ENCODE measurements at places on chromosomes 16 and 17.

DNA sequence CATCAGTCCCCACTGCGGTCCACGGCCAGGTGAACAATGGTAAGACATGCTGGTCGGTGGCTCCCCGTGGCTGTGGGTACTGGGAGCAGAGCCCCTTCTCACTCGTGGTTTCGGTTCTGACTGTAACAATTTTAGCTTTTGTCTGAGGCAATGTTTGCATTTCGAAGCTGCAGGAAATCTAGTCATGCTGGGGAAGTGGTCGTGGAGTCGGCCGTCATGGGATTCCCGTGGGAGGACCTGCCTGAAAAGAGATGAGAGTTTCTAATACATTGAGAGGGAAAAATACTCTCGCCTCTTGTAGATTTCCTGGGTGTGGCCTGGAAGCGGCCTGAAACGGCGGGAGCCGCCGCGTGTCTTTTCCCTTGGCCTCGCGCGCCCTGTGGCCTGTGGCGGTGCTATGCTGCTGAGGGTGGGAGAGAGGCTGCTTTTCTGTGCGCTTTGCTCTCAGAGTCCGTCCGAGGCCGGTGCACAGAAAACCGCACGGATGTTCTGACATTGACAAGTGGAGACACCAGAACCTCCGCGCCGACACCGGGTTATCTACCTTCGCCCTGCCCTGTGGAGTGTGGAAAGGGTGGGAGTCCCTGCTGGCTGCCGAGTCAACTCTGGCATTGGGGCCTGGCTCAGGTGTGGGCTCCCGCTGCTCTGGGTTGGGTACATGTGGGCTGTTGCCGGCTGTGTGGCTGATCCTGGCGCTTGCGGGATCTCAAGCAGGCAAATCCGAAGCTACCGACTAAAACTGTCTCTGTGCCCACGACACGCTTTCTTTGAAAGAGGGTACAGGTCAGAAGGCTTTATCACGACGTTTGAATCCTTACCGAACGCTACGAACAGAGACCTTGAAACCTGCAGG is 60.8 kb downstream of the WDR45B start:
- no peak for DNase-seq

DNA sequence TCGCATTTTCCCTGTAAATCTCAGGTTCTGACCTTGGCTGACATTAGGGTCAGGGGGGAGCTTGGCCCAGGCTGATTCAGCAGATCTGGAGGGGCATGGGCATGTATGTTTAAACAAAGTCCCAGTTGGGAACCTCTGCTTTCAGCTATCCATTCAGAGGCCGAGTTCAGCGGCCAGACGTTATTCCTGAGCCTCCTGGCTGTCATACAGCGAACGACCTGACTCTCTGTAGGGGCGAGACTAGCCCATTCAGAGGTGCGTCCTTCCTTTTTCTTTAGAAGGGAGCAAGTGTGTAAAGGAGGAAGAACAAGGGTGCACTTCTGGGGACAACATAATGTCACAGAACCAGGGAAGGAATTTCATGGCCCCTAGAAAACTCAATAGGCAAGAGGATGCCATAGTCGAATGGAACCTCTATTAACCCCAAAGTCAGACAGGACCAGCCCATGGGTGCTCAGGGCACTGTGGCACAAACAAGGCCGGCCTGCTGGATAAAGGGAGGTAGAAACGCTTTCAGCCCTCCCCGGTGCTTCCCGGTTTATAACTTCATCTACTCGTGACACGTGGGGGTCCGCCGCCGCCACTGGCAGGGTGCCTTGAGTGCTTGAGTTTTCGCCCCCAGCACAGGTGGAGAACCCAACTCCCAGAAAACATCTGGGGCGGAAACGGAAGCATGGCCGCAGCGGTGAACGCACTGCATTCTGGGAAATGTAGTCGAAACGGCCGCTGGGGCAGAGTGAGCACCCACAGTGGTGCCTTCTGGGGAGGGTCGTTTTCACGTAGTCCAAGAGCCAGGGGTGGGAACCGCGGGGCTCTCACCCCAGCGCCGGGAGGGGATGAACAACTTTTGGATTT is 33.2 kb upstream of the PLCG2 start:
- no peak for DNase-seq

GRCh38 chr17:51601622-51602261 is 341.4 kb downstream of the UTP18 start:
- no peak for DNase-seq

DNA sequence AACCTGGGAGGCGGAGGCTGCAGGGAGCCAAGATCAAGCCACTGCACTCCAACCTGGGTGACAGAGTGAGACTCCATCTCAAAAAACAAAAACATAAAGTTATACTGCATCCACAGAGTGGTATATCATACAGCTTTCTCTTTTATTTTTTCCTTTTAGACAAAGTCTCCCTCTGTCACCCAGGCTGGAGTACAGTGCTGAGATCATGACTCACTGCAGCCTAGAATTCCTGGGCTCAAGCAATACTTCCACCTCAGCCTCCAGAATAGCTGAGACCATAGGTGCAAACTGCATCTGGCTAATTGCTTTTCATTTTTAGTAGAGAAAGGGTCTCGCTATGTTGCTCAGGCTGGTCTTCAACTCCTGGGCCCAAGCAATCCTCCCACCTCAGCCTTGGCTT is 10.0 kb upstream of the COPRS start:
- DNase-seq: no peak

GRCh38 chr17:81210868-81211267 is 11.9 kb downstream of the CEP131 start:
- DNase-seq: no peak

GRCh38 chr16:86848821-86849220 is 270.5 kb downstream of the FOXL1 start:
- DNase-seq: no peak

DNA sequence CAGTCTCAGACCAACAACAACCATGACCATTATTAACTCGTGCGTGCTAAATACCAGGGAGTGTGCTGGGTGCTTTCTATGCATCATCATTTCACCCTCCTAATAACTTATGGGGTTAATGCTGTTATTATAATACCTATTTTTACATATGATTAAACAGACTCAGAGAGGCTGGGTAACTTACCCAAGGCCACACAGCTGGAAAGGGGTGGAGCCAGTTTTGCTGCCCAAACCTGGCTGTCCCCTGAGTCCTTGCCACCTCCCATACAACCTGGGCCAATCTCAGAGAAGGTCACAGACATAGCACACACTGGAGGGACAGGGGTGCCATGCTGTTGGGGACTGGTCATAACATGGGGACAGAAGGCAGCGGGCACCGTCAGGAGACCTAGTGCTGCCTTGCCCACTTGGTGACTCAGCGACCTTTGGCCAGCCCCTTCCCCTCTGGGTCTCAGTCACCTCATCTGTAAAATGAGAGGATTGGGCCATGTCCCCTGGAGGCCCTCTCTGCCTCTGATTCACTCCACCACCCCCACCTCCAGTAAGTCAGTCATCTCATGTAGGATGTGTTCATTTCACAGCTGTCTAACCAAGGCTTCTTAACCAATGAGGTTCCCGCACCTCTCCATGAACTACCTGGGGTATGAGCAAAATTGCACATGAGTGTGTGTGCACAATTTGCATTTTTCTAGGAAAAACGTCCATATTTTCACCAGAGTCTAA is 11.4 kb upstream of the FADS6 start:
- no peak for DNase-seq

- DNase-seq: no peak
Observed at GRCh38 chr17:43741636-43742035, 17.0 kb downstream of the SOST start.

DNA sequence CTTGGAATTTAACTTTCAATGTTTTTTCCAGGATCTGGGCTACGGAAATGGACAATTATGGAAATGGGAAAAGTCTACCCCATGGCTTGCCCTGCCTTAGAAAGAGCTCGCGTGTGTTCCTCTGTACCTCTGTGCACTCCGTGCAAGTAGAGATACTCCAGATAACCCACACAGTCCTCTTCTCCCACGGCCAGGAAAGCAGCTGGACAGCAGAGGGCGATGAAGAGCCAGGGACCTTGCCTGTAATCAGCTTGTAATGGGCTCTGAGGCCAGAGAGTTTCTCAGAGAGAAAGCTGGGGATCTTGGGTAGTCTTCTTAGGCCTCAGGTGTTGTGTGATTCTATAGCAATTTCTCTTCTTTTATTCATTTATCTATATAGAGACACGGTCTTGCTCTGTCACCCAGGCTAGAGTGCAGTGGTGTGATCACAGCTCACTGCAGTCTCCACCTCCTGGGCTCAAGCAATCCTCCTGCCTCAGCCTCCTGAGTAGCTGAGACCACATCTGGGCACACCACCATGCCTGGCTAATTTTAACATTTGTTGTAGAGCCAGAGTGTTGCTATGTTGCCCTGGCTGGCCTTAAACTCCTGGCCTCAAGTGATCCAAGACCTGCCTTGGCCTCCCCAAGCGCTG is 2.4 kb upstream of the SOCS7 start:
- peak; percentile 77 for DNase-seq

GRCh38 chr16:53465606-53466280 is 31.5 kb downstream of the RBL2 start:
- no peak for DNase-seq

DNA sequence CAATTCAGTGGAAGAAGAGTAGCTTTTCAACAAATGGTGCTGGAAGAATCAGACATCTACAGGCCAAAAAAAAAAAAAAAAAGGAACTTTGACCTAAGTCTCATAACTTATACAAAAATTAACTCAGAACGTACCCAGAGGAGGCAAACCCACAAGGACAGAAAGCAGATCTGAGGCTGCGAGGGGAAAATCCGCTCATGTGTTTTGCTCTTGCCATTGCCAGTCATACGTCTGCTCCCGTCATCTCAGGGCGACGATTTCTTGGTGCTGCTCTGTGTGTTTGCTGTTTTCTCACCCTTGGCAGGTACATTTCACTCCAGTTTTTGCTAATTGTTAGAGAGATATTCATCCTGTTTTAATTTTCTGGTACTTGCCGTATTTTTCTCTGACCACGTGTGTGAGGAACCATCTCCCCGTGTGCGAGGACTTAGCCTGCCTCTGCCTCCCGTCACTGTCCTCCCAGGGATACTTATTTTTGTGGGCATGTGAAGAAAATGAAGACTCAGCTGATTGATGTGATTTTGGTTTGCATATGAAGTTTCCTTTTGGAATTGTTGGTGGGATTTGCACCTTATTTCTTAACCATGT is 33.4 kb upstream of the ACSF3 start:
- DNase-seq: no peak

- DNase-seq: peak; percentile 52
Observed at GRCh38 chr17:61366715-61367413, 32.8 kb upstream of the TBX2 start.

- DNase-seq: no peak
Observed at GRCh38 chr17:60468371-60468770, 46.1 kb downstream of the CHCT1 start.

- DNase-seq: peak; percentile 54
Observed at GRCh38 chr17:40341808-40342503, 22.6 kb downstream of the GJD3 start.

GRCh38 chr17:18093616-18094408 is 6.1 kb downstream of the DRG2 start:
- DNase-seq: peak; percentile 52

DNA sequence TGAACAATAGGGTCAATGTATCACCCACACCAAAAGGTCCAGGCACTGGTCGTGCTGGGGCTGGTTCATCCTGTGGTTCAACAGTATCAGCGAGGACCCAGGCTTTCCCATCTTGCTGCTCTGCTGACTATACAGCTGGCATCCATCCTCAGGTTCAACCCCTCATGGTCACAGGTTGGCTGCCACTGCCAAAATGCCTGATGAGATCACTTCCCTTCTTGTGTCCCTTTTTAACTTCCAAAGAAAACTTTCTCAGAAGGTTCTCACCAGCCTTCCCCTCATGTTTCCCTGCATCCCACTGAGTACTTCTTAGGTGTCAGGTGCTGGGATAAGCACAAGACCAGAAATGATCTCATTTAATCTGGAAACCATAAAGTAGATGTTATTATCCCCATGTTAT is 25.7 kb downstream of the CLEC16A start:
- DNase-seq: no peak

- no peak for DNase-seq
Observed at GRCh38 chr17:60864708-60865005, 187.0 kb downstream of the BCAS3 start.

- no peak for DNase-seq
Observed at GRCh38 chr16:3101841-3102470, 2.9 kb upstream of the ZSCAN10 start.

- DNase-seq: no peak
Observed at GRCh38 chr17:71681427-71682173, 439.2 kb upstream of the SOX9 start.

DNA sequence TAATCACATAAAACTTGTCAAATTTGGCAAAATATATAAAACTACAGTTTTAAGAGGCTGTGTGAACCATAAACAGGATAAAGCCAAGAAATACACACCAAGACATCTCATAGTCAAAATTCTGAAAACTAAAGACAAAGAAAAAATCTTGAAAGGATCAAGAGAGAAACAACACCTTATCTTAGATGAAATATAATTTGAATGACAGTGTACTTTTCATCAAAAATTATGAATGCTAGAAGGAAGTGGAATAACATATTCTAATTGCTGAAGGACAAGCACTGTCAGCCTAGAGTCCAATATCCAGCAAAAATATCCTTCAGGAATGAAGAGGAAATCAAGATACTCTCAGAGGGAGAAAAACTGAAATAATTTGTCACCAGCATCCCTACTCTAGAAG is 37.2 kb downstream of the PIK3R5 start:
- no peak for DNase-seq

GRCh38 chr17:62981933-62982332 is 15.9 kb downstream of the TANC2 start:
- DNase-seq: no peak

DNA sequence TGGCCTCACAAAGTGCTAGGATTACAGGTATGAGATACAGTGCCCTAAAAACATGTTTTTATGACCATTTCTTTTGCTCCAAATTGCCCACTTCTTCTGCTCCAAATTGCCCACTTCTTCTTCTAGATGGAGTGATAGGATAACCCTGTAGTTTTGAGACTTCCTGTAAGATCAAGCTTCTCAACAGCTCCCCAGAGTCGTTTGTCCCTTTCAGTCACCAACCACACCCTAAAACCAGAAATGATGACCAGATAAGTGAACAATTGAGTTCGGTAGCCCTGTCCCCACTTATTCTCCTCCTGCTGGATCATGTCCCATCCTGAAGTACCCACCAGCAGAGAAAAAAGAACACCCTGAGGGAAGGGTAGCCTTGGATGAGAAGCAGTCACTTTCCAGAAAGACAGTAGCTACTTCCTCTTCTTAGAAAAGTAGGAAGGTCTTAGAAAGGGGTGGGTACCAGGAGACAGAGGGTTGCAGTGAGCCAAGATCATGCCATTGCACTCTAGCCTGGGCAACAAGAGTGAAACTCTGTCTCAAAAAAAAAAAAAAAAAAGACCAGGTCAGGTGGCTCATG is 2.5 kb downstream of the ODAD4 start:
- DNase-seq: no peak

DNA sequence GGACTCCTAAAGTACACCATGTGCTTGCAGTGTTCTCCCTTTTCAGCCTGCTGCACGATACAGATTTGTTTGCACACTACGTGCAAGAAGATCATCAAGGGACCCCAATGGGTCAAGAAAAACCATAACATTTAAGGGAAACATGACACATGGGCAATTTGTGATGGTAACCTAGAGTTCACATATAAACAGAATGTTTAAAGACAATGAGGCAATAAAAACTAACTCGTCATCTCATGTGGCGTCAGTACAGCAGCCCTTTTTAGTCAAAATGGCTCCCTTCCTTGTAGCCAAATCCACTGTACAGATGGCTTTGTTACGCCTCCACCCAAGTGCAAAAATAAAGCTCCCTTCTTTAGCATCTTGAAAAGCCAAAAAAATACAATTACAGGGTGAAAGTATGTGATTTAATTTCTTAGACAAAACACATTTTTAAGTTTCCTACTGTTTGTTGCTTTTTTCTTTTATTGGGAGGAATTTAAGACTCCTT is 173.7 kb downstream of the CDK5R1 start:
- DNase-seq: no peak

Data from NCI-H510A (cell line).